ENCODE measurements at places on chromosomes 6 and 20.

GRCh38 chr6:167401525-167402194 is 76.8 kb downstream of the TTLL2 start:
- no peak for DNase-seq

DNA sequence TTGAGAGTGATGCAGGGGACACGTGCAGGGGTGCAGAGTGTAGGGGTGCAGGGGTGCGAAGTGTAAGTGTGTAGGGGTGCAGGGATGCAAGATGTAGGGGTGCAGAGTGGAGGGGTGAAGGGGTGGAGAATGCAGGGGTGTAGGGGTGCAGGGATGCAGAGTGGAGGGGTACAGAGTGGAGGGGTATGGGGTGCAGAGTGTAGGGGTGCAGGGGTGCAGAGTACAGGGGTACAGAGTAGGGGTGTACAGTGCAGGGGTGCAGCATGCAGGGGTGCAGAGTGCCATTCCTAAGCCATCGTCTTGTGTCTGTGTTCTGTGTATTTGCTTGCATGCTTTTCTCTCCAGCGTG is 345.4 kb downstream of the TAF4 start:
- DNase-seq: no peak

GRCh38 chr20:14341801-14342200 is 4.4 kb upstream of the FLRT3 start:
- DNase-seq: no peak

GRCh38 chr20:13099676-13100075 is 90.9 kb downstream of the SPTLC3 start:
- DNase-seq: no peak

Measured in COR-L47 (cell line).